NAMALWA (cell line): ENCODE measurements at places on chromosomes 6 and 20.
A peak's percentile ranks its signal among the peaks of the same experiment; 100 is the strongest.

DNA sequence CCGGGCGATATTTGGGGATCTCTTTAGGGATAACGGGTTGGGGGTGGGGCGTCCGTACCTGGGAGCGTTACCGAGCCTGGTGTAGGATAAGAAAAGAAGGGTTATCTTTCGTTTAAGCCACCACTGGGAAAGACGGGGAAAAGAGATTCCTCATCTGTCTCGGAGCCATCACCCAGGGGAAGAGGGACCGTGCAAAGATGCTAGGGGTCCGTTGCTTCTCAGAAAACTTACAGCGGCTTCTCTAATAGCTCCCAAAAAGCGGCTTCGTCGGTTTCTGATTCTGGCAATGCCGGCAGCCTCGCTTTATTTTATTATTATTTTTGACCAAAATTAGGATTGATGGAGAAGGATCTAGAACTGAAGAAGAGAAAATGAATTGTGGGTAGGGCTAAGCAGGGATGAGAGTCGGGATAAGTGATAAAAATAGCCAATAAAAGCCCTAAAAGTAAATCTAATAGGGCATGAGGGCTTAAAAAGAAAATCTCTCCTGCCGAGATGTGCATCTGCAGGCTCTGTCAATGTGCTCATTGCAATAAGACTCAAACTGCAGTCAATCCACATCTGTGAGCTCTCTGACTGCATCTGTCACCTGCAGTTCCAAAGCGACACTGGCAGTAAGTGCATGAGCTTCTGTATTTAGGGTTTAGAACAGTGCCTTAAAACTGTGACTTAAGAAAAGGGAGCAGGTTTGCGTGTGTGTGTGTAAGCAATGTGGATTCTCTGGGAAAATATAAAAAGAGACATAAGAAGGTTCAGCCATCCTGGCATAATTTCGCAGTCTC lies 801 bp downstream of the TBPL1 start:
- peak; percentile 78 for DNase-seq

DNA sequence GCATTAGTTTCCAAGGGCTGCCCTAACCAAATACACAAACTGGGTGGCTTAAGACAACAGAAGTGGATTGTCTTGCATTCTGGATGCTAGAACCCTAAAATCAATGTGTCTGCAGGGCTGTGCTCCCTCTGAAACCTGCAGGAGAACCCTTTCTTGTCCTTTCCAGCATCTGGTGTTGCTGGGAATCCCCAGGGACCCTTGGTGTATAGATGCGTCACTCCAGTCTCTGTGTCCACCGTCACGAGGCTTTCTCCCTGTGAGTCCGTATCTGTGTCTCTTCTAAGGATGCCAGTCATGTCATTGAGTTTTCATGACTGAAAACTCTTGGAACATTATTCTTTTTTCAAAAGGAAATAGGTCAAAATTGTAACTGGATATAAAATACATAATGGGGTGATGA lies 142.9 kb downstream of the RNASET2 start:
- no peak for DNase-seq

DNA sequence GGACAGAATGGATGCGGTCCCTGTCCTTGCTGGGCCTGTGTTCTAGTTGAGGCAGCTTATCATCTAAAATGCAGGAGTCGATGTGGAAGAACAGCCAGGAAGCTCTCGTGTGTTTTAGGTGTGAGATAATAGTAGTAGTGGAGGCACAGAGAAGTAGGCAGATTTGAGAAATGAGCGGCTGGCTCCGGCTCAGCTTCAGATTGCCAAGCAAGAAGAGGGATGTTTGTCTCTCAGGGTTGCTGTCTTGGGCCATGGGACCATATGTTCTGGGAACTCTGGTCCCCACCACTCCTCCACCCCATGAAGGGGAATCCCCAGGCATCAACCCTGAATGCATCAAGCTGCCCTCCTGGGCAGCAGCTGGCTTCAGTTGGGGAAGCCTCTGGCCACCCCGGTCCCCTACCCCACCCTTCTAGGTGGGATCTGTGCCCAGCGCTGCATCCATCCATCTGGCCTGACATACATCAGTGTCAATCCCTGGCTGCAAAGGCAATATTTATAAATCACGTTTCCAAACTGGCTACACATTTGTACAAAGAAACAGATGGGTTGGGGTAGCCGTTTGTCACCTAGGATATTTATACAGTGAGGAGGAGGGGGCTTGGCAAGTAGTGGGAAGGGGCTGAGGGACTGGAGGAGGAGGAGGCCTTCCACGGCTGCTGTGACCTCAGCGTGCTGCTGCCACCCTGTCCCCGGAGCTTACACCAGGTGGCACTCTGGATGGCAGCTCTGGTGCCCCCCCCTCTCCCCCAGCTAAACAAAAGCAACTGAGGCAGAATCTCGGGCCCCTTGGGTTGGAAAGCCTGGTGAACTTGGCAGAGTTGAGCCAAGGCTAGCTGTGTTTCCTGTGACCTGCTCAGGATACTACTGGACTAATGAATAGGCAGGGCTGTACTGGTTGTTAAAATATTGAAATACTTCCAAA lies 64.4 kb downstream of the CD40 start:
- no peak for DNase-seq

DNA sequence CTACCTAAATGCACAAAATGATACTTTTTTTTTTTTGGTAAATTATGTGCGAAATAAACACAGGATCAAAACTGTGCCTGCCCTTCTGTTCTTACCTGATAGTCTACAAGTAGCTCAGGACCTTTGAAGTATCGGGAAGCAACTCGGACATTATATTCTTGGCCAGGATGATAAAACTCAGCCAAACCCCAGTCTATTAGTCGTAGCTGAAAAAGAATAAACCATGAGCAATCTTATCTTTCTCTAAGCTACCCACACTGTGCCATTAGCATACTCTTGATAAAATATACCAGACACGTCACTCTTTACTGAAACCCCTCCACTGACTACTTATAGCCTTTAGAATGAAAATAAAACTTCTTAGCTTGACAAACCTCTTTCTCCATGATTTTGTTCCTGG lies 29.8 kb upstream of the TBC1D20 start:
- no peak for DNase-seq

DNA sequence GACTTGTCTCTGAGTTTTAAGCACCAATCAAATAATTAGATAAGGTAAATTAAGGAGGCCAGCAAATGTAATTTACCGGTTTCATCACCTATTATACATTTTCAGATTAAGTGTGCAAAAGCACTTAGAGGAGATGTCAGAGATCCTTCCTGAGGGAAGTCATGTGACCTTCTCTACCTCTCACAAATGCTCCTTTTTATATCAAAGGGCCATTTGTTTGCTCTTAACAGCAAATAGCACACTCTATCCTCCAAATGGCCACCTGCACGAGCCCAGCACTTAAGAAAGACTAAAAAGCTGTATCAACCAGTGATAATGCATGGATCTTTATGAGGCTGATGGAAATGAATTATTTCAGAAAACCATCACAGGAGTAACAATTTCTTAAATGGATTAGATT lies 149.4 kb downstream of the ELOVL4 start:
- no peak for DNase-seq

DNA sequence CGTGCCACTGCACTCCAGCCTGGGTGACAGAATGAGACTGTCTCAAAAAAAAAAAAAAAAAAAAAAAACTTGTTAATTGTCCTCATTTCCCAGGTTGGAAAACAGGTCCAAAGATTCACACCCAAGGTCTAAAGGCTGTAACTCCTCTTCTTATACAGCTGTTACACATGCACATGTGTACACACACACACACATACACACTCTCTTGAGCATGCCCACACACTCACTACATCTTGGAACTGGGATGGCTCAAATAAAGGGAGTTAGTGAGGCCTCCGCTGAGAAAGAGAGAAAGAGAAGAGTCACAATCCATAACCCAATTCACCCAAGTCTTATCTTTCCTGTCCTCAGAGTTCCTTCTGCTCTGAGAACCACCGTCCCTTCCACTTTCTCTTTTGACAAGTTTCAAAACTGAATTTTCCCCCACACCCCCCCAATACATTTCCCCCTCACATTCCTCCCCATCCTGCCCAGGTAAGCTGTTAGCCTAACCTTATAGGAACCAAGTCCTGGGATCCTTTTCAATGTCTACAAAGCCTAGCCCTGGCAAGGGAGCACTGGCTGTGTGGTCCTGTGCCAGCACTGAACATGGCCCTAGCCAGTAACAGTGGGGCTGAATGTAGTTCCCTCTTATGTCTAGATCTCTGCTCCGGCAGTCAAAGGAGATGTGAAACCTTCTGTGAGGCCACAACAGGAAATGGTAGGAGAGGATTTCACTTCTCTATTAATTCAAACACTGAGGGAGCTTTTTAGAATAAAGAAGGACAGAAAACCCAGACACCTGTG lies 3.2 kb upstream of the HLA-DMB start:
- peak; percentile 95 for DNase-seq

DNA sequence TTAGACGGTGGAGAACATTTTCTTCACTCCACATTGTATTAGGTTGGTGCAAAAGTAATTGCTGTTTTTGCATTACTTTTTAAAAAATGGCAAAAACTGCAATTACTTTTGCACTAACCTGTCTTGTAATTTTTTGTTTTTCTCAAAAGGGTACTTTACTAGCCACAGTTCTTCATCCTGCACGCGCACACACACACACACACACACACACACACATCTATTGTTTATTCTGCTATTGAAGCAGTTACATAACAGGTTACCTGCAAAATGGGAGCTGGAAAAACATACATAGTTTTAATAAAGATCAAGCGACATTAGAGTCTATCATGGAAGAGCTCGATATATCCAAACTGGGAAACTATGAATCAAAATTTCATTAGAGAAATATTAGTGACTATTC lies 235.2 kb downstream of the SIM1 start:
- DNase-seq = no peak
